ENCODE measurements at places on chromosomes 13 and 19. TPM values are rescaled to one million over a fixed set of nuclear protein-coding genes. Genes with fewer than 3 reads are reported as not detected.

Gene PRRG2
- 1.7 TPM for total RNA-seq

Gene JAK3
- 127 TPM for total RNA-seq

DNA sequence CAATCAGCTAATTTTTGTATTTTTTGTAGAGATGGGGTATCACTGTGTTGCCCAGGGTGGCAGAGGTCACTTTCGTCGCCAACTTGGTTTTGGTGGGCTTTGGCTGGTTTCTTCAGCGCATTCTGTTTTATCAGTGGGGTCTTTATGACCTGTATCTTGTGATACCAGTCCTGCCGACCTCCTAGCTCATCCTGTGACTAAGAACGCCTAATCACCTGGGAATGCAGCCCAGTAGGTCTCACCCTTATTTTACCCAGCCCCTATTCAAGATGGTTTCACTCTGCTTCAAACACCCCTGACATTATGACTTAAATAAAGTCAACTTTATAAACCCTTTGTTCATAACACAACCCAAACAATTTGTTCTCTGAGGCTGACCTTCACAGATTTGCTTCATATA is 3.0 kb upstream of the ZNF878 start:
- no peak for DNase-seq

GRCh38 chr13:27236478-27236877 is 14.9 kb upstream of the RPL21 start:
- no peak for DNase-seq

Gene CELF5
- 1.9 TPM for total RNA-seq

DNA sequence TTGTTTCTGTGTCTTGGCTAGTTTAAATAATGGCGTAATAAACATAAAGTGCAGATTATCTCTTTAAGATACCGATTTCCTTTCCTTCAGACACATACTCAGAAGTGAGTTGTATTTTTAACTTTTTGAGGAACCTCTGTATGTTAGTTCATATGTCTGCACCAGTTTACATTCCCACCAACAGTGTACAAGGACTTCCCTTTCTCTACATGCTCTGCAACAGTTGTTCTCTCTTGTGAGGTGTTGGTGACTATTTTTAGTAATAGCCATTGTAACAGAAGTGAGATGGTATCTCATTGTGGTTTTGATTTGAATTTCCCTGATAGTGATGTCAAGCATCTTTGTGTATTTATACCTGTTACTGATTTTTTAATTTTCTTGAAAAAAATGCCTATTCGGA is 418.6 kb downstream of the UQCRFS1 start:
- no peak for DNase-seq

Gene GAPDHS
- not detected for total RNA-seq

Measured in T-cell (primary cell).